ENCODE measurements at places on chromosomes 6 and 20.

DNA sequence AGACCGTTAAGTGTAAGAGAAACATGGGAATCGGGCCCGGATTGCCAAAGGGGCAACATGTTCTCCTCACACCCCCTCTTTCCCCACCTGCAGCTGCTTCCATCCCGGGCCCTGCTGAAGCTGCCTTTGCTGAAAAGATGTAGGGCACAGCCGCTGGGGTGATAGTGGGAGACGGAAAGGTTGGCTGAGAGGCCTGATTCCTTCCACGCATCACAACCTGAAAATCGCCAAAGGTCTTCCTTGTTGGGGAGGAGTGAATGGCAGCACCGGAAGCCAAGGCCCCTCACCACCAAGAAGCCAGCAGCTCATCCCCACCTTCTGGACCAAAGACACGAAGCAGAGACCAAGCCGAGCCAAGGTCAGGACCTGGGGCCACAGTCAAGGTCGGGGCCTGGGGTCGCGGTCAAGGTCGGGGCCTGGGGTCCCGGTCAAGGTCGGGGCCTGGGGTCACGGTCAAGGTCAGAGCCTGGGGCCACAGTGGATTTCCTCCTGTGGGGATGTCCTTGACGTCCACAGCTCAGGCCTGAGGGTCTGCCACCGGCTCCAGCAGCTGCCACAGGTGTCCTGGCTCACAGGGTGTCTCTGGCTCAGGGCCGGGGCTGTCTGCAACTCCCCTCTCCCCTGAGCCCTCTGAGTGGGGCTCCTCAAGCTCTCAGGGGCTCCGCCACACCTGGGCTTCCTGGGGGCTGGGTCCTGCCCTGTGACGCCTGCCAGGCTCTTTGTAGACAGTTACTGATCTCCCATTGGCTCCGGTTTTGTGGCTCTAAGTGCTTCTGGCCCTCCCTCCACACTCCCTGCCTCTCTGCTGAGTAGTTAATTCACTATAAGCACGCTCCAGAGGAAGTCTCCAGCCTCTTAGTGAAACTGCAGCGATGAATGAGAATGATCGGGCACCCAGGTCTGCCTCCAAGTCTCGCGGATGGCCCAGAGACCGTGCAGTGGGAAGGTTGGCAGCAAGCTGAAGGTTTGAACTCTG lies 5.5 kb upstream of the CHRNA4 start:
- DNase-seq = no peak

GRCh38 chr20:62370115-62370806 lies 3.1 kb upstream of the LAMA5 start:
- DNase-seq = no peak

DNA sequence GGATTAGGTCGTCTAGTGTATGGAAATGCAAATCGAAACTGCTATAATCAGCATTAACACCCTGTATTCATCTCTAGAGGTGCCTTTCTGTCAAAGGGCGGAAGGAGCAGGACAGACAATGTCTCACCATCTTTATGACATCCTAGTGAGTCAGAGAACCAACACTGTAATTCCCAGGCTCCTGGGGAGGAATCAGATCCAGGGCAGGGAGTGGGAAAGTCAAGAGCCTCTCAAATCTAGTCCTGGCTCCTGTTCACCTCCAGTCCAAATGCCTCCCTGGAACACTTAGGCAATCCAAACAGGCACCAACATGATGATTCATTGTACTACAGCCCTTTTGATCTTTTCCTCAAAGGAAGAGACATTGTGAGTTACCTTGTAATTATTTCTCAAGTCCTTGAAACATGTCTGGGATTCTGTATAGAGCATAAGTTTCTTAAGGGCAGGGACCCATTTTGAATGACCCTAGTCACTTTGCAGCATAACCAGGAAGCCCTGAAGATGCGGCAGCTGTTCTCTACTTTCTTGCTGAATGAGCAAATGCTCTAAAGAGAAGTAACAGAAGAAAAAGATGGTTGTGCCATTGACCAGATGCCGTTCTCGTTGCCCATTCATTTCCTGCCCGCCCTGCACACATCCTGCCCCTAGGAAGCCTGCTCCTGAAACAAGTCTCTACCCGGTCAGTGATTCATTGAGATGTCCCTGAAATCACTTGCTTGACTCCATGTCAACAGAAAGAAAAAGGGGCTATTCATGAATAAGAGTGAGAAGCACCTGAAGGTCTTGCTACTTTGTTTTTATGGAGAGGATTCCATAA lies 112.8 kb upstream of the JARID2 start:
- peak; percentile 24 for DNase-seq

DNA sequence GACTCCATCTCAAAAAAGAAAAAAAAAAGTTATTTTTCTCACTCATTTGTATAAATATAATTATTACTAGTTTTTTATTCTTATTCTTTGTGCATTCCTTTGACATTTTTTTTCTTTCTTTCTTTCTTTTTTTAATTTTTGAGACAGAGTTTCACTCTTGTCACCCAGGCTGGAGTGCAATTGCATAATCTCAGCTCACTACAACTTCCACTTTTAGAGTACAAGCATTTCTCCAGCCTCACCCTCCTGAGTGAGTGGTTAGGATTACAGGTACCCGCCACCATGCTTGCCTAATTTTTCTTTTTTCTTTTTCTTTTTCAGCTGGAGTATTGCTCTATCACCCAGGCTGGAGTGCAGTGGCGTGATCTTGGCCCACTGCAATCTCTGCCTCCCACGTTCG lies 51.4 kb upstream of the JARID2 start:
- no peak for DNase-seq

GRCh38 chr6:30882204-30882758 lies 2.0 kb upstream of the DDR1 start:
- no peak for DNase-seq

DNA sequence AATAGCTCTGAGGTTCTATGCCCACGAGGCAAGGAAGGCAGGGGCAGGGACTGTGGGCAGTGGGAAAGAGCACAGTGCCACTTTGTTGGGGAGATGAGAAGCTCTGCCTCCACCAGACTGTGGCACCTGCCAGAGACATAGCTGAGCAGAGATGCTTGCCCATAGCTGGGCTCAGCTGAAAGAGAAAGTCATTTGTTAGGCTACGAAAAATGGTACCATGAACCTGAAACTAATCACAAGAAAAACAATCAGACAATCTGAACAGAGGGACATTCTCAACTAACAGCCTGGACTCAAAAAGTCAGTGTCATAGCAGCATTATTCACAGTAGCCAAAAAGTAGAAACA lies 32.9 kb upstream of the TCP11 start:
- DNase-seq = no peak

GRCh38 chr6:145373826-145374225 lies 361.5 kb downstream of the EPM2A start:
- no peak for DNase-seq

DNA sequence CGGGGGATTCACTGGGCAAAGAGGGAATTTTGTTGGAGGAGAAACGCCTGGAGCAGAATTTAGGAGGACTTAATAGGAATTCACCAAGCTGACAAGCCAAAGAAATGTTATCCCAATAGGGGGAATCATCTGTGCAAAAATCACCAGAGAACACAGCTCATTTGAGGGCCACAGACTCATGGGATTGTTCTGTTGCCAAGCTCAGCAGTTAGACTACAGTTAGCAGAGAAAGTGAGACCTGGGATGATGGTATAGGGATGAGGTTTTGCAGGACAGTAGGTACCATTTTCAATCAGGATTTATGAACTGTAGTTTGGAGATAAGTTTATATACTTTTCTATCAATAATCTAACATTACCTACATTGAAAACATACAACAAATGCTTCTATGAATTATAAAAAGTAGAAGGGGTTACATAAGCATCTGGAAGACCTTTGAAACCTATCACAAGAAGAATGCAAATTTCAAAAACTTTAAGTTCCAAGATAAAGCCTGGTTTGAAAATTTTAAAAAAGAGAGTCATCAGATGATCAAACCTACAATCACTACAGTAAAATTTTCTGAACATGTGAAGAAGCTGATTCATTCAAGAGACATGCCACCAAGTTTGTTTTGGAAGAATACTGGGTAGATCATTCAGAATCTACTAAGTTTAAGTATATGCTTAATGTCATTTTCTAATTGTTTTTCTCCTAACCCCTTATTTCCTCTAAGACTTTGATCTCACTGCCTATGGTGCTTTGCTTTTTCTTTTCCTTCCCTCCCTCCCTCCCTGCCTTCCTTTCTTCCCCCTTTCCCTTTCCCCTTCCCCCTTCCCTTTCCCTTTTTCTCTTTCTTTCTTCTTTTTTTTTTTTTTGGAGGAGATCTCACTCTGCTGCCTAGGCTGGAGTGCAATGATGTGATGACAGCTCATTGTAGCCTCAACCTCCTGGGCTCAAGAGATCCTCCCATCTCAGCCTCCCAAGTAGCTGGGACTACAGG lies 81.5 kb downstream of the KIF13A start:
- no peak for DNase-seq

- DNase-seq = no peak
Measured at GRCh38 chr20:15316556-15316955, 979.1 kb upstream of the FLRT3 start.

- DNase-seq = no peak
Measured at GRCh38 chr6:155387481-155387880, 68.2 kb downstream of the NOX3 start.

- DNase-seq = no peak
Measured at GRCh38 chr6:8043221-8043620, 21.0 kb downstream of the BLOC1S5 start.

GRCh38 chr20:10487142-10488136 lies 52.3 kb downstream of the SLX4IP start:
- DNase-seq = no peak

DNA sequence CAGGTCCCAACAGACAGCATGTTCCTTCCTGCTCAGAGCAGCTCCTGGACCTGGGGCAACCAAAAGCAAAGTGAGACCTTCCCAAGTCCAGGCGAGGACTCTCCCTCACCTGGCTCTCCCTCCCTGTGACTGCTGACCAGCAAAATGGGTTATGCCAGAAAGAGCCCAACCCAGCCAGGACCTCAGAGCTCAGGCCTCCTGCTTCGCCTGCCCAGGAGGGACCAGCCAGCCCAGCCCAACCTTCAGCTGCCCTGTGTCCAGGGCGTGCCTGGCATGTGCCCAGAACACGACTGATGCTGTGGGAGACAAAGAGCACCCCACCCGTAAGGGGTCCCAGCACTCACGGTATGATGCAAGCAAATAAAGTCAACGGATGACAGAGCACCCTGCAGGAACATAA lies 74.0 kb upstream of the CST7 start:
- no peak for DNase-seq

DNA sequence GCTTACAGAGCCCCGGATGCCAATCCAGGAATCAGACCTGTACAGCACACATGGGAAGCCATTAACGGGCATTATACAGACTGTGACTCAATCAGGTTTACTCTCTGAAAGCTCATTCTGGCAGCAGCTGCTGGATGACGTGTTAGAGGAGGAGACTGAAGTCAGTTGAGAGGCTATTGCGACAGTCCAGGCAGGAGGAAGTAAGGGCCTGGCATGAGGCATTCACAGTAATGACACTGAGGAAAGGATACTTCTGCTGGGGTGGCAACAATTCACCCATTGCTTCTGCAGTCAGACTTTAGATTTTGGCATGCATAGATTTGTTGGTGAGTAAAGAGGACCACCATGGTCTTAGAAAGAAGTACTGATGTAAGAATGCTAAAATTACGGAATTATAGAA lies 151.0 kb upstream of the HEY2 start:
- DNase-seq = peak; percentile 27

DNA sequence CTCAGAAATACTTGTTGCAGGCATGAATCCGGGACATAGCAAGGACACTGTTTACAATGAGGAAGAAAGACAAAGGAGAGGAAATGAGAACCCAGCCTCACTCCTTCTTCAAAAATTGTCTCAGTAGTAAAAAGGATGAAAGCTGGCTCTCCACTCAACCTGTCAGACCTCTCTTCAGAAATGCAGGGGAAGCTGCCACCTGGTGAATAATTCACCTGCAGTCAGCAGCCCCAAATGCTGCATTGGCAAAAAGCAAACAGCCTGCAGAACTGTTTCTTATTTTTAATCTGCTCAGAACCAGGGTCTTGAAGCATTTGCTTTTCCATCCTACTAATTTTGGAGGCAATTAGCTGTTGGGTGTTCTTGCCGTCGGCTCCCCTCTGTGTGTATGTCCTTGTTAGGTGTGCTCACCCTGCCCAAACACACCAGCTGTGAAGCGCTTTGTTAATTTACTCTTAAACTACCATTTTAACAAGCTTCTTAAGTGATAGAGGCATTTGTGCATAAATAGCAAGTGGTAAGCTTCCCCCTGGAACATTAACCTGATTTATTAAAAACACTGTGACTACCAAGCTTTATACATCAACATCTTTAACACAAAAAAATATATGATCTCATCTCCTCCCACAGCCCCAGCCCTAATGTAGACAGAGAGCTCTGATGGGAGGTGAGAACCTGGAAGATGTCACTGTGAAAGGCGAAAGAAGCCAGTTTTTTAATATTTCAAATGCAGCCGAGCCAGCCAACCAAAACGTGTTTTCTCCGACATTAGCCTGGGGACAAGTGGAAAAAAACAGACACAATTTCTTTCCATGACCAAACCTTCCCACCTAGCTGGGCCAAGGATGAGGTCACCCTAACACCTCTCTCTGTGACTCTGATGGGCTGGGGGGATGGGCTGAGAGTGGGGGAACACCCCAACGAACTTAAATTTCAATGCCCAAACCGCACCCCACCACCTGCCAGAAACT lies 451.0 kb upstream of the SULF2 start:
- DNase-seq = no peak

GRCh38 chr20:62355516-62355877 lies 11.6 kb downstream of the LAMA5 start:
- DNase-seq = no peak

DNA sequence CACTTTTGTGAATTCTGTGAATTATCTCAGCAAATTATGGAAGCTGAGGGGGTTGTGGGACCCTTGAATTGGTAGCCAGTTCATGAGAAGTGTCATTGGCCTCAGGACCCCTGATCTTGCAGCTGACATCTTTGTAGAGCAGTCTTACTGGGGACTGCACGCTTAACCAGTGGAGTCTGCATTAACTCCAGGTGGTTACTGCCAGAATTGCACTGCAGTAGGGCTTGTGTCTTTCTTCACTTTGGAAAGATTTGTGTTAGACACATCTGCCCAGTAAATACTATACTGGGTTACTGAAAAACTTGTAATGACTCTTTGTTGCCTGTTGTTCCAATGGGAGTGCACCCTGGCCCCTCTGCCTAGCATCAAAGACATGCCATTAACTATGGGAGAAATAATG lies 21.2 kb upstream of the CDKN1A start:
- no peak for DNase-seq

- no peak for DNase-seq
Measured at GRCh38 chr6:20837189-20837588, 302.9 kb downstream of the CDKAL1 start.

- DNase-seq = no peak
Measured at GRCh38 chr6:16823718-16824352, 62.6 kb upstream of the ATXN1 start.

DNA sequence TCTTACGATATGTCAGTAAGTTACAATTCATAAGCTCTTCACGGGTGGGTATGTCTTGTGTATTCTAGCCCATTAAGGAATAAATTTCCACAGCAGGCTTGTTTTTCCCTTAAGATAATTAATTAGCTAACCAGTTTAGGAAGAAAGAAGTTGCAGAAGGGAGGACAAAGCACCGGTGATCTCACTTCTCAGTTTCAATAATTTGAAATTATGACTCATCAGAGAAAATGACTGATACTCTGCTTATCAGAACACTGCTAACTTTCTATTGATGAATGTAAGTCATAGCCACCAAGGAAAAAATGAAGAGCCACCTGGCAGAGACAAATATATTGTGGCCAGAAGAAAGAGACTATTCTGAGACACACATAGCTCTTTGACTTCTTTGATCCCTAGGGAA lies 35.0 kb upstream of the ENTPD6 start:
- no peak for DNase-seq
